NCI-H82 (cell line): ENCODE measurements at places on chromosomes 13 and 19.

- no peak for DNase-seq
These were observed 72.2 kb upstream of the WASF3 start for GRCh38 chr13:26485288-26485687.

GRCh38 chr19:8085598-8086408, 33.2 kb downstream of the CCL25 start:
- peak; percentile 8 for DNase-seq

- no peak for DNase-seq
These were observed 3.8 kb downstream of the SLC8A2 start for GRCh38 chr19:47467914-47468313.

- peak; percentile 67 for DNase-seq
These were observed 226.3 kb downstream of the SLC7A1 start for GRCh38 chr13:29369060-29369743.

DNA sequence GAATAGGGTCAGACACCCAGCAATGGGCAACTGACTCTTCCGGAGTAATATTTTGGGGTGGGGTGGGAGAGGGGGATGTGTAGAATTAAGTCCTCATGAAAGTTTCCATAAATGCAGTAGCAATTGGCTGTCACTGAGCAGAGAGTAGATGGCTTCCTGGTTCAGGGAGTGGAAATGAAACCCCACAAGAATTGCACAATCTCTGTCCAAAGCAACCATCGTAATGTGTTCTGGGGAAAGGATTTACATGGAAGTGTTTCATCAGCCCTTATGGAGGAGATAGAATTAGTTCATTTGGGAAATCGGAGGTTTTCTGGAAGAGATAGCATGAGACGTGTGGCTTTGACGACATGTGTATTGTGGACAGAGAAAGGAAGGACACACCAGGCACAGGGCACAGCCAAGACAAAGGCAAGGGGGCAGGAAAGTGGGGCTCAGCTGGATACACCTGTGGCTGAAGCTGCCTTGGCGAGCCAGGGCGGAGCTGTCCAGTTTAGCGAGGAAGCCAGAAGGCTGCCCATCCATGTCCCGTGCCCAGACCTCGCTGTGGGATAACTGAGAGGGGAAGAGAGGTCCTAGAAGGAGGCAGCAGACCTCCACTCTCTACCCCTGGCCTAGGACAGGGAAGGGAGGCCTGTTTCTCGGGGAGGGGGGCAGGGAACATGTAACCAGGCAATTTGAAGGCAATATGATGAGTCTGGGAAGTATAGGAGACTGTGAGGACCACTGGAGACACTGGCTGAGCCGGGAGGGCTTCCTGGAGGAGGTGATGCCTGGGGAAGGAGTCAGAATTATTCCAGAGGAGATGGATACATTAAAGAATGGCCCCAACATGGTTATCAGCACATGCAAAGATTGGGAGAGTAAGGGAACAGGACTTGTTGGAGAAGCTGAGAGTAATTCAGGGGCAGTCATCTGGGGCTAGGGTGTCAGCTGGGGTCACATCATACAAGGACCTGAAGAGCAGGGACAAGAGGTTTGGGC, 2.6 kb upstream of the CLEC4G start:
- DNase-seq = no peak

DNA sequence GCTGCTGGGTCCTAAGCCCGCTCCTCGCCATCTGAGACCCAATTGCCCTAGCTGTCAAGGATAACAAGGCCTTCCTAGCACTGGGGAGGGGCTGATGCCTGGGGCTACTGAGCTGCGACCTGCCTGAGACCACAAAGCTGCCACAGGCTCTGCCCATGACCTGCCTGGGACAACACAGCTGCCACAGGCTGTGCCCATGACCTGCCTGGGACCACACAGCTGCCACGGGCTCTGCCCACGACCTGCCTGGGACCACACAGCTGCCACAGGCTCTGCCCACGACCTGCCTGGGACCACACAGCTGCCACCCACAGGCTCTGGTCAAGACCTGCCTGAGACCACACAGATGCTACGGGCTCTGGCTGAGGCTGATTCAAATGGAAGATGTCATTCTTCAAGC, 54.8 kb downstream of the EPS15L1 start:
- no peak for DNase-seq

DNA sequence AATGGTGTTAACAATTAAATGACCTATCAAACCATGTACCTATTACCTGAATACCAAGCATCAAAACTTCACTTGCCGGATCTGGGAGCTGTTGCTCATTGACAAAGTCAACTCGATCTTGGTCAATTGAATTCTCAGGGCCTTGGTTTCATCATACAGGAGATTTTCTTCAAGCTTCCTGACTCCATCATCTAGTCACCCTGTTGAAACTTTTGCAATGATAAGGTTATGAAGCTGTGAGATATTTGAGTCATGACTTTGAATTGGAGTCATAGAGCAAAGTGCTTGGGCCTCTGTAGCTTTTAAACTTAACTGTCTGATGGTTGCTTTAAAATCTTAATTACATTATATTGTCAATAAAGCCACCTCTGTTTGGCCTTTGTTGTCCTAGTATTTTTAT, 260.9 kb downstream of the COG6 start:
- no peak for DNase-seq

DNA sequence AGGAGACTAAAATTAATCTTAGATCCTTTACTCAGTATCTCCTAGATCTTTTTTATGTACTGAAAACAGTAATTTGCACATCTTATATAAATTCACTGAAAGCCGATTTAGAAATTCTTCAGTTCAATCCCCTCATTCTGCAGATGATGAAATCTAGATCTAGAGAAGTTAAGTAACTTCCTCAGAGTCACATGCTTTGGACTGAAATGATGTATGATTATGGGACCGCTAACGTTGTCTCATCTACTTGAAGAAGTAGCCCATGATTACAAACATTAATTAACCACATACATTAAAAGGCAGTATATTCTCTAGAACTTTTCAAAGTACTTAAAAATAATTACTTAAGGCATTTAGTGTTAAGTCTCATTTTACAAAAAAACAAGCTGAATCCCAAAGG, 37.8 kb downstream of the ELF1 start:
- DNase-seq = no peak

GRCh38 chr13:110500341-110500740, 61.2 kb downstream of the RAB20 start:
- peak; percentile 77 for DNase-seq

GRCh38 chr19:3346677-3347353, 19.6 kb upstream of the NFIC start:
- no peak for DNase-seq

GRCh38 chr19:47756953-47757608, 11.7 kb downstream of the NOP53 start:
- DNase-seq = no peak

- DNase-seq = peak; percentile 86
These were observed 47.4 kb upstream of the TMTC4 start for GRCh38 chr13:100721885-100722512.

DNA sequence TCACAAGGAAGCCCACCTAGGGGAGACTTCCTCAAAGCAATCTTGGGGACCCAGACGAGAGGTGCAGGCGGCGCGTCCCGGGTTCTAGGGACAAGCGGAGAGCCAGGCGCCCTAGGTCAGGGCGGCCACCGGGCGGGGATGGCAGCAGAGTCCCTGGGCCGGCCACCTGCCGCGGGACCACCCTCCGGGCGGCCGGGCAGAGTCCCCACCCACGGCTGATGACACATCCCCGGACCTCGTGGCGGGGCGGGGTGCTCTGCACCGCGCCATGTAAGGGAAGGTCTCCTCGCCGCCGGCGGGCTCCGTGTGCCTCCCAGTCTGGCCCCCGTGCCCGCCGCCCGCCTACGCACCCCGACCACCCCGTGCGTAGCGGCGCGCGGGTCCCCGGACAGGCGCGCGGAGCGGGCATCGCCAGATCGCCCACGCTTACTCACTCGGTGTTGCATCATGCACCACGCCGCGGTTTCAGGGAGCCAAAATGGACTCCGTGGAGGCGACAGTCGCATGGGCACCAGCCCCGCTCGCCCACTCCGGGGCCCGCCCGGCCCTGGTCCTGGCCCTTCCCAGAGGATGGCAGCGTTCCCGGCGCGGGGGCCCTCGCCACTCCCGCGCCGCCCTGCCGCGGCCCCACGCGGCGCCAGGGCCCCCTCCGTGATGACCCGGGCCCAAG, 643 bp downstream of the SLC7A1 start:
- DNase-seq = peak; percentile 80

- no peak for DNase-seq
These were observed 283.1 kb downstream of the MTUS2 start for GRCh38 chr13:29103065-29103800.

DNA sequence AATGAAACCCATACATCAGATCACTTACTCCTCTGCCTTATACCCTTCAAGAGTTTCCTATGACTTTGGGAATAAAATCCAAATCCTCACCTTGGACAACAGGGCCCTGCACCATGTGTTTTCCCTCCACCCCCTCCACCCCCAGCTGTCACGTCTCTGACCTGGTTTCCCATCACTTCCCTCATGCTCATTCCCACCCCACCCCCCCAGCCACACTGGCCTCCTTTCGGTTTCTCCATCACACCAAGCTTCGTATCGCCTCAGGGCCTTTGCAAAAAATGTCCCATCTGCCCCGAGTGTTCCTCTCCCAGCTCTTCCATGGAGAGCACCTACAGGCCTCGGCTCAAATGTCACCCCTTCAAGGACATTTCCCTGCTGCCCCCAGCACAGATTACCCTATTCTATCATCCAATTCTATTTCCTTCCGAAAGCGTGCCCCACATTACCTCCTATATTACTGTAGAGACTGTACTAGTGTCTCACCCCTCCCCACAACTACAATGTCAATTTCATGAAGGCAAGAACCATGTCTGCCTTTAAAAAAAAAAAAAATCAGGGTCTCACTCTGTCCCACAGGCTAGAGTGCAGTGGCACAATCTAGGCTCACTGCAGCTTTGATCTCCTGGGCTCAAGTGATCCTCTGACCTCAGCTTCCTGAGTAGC, 16.8 kb upstream of the FFAR2 start:
- DNase-seq = no peak

DNA sequence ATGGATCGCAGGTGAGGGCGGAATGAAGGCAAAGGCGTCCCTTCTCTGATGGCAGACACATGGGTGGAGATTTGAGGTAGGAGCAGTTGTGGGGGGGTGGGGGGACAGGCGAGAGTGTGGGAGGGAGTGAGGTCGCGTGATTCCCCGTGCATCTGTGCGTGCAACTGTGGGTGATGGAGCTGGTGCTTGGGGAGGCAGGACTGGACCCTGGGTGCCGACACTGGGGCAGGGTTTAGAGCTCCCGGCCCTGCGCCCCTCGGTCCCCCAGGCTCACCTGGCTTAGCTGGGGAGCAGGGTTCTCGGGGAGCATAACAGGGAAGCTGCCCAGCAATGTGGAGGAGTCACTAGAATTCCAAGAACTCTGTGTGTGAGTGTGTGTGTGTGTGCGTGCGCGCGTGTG, 3.4 kb downstream of the TMPRSS9 start:
- DNase-seq = no peak

DNA sequence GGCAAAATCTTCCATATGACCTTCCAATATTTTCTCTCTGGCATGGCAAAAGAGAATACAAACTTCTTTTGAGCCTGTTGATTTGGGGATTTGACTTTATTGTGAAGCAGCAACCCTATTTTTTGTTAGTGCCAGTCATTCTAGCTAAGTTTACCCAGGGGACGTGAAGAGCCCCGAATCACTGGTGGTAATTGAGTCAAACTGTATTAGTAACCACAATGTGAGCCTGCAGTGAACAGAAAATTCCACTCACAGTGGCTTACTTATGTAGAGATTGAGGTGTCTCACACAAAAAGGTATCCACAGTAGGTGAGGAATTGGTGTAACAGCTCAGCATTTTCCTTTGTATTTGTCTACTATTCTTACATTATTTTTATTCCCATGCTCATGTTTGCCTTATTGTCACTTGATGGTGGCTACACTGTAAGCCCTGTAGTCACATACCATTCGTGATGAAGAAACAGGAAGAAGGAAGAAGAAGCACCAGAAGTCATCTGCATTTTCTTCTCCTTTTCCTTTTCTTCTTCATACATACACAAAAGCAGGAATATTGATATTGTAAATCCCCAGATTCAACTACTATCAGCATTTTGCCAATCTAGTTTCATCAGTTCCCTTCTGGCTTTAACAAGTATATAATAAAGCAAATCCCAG, 33.3 kb upstream of the MYCBP2 start:
- no peak for DNase-seq

DNA sequence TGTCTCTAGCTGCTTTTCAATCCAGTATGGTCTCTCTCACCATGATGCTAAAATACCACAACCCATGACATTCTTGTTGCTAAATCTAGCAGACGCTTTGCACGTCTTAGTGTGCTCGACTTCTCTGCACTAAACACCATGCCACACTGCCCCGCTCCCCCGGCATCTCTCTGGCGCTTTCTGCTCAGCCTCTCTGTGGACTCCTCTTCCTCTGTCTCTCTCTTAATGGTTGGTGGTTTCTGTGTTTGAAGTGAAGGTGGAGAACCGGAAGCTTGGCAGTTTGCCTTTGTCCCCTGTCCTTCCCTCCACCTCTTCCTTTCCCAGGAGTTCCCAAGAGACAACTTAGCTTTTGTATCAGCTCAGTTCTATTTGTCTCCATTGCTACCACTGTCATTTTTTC, 8.8 kb downstream of the ERCC5 start:
- no peak for DNase-seq

DNA sequence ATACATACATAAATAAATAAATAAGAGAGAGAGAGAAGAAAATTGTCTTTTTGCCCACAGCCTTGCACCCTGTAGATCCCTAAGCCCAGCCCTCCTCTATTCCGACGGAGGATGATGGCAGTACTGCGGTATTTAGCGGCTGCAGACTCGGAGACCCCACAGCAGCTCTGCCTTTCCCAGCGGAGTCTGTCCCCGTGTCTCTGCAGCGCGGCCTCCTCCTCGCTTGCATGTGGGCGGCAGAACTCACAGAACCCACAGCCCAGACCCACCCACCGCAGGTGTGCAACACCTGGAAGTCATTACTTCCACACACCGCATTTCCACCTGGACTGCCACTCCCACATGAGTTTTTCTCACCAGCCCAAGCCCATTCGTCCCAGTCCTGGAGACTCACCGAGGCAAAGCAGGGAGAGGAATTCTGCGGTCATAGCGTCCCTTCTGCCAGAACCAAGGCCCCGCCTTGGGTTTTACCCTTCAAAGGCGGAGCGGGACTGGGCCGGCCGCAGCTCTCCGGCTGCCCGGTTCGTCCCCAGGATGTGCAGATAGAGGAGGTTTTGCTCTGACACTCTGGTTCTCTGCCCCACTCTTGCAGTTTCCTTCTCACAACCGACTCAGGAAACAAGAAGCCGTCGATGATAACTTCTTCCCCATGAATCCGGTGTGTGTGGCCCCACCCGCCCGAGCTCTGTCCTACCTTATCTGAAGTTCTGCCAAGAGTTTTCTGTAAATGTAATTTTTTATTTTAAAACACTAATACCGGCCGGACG, at the start of gene VSTM1:
TSS of gene VSTM1 (minus strand) at position 548 of the 767 bp plus-strand sequence. CDS start at position 428, 120 bp downstream.
- DNase-seq = no peak

DNA sequence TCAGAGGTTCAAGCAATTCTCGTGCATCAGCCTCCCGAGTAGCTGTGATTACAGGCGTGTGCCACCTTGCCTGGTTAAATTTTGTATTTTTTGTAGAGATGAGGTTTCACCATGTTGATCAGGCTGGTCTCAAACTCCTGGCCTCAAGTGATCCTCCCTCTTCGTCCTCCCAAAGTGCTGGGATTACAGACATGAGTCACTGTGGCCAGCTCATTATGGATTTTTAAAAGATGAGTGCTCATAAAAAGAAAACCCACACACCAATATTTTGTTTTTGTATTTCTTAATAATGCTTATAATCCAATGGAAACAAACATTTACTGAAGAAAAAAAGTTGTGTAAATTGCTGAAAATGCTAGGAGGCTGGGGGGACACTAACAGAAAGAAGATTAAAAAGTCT, 5.0 kb upstream of the MICU2 start:
- DNase-seq = no peak
